Dorsolateral prefrontal cortex (tissue), 122 donors: ENCODE measurements at places on chromosomes 1 and 21. TPM values are rescaled to one million over a fixed set of nuclear protein-coding genes. Genes with fewer than 3 reads are reported as not detected.

- DNase-seq, result no peak
Observed at GRCh38 chr1:67100833-67101232, 33.9 kb downstream of the C1orf141 start.

- no peak for DNase-seq
Observed at GRCh38 chr1:46532498-46533178, 18.8 kb downstream of the KNCN start.

GRCh38 chr1:108718927-108719655 is 6.4 kb downstream of the FNDC7 start:
- DNase-seq, result no peak

DNA sequence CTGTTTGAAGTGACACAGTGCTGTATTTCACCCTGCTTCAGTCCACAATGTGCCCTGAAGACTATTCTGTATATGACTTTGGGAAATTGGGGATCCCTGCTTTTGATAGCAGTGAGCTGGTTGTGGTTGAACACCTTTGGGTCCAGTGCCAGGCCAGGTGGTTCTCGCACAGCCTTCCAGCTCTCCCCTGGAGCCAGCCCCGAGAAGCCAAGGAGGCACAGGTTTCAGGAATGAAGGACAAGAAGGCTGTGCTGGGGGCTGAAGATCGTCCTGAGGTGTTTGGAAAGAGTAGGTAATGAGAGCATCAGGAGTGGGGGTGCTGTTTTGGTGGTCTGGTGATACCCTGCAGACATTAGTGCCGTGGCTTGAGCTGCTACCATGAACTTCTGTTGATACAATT is 131.4 kb upstream of the COL6A1 start:
- no peak for DNase-seq

- no peak for DNase-seq
Observed at GRCh38 chr1:241611063-241611462, 29.1 kb downstream of the CHML start.

ZNF684 gene
- total RNA-seq, result 3.1 TPM

SPATA45 gene
- total RNA-seq, result 1.4 TPM

ENAH gene
- 74.6 TPM for total RNA-seq
